ENCODE measurements at places on chromosomes 2 and 18.
A peak's percentile ranks its signal among the peaks of the same experiment; 100 is the strongest.

DNA sequence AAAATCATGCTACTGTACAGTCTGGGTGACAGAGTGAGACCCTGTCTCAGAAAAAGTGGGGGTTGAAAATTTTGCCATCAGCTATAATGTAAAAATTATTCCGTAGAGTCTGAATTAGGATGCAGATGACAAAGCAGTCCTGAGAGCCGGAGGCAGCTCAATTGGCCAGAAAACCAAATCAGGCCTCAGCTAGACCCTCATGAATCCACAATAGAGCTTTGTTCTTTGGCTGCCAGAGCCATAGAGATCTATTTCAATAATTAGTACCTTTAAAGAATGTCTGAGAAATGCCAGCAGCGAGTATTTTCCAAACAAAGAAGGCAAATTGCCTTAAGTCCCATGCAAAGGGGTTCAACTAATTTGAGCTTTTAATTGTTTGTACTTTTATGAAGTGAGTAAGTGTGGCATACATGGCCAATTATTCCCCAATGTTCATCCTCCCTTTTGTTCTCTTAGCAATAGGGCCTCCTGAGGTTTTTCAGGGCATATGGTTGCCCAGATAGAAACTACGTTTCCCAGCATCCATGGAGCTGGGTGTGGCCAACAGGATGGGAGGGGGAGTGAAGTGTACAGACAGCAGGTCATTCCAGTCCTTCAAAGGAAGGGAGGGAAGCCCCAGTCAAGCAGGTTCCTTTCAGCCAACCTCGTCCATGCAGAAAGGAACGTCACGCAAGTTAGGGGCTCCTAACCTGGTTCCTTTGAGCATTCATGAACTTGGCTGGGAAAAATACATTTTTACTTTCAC is 211.3 kb upstream of the APCDD1 start:
- DNase-seq, result no peak

DNA sequence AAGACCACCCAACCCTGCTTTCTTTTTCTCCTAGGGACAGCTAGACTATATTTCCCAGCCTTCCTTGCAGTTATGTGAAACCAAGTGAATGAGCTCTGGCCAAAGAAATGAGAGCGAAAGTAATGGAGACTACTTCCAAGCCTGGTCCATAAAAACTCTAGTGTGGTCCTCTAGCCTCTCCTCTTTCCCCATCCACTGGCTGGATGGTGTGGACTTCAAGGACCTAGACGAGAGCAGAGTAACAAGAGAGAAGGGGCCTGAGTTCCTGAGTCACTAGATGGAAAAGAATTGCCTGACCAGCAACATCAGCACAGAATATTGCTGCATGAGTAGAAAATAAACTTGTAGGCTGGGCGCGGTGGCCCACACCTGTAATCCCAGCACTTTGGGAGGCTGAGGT is 2.9 kb upstream of the TMSB10 start:
- no peak for DNase-seq

DNA sequence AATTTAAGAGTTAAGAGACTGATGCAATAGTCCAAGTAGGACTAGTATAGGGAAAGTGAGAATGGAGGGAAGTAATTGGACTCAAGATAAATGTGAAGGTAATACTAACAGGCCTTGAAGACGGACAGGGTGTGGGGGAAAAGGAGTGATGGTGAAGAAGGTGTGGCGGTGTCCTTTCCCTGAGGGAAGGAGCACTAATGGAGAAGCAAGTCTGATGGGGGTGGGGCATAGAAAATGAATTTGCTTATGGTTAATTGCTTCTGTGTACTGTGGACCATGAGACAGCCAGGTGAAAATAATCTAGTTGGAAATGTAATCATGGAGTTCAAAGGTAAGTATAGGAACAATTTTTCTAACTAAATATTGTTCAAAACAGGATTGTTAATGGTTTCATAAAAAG is 7.1 kb upstream of the TGOLN2 start:
- DNase-seq, result no peak

GRCh38 chr18:76374330-76375281 is 120.4 kb downstream of the ZNF516 start:
- DNase-seq, result peak; percentile 55

- no peak for DNase-seq
Observed at GRCh38 chr2:240956171-240956934, 42.1 kb upstream of the SNED1 start.

DNA sequence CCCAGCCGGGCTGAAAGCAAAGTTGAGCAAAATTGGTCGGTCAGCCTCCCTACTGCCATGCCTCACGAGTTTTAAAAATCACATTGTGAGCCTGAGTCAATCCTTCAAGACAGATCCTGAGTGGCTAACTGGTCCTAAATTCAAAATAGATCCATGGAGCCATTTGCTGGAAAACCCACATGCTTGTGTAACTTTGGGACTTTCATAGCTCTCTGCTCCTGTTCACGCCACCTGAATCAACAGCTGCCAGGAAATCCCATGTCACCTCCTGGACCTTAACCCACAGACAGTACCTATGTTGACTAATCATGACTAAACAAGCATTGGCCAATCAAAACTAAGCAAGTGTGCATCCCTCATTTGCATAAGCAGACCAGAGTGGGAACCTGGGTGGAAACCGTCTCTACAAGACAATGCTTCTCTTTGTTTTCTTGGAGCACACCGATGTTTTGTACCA is 42.8 kb upstream of the LDLRAD4 start:
- no peak for DNase-seq

DNA sequence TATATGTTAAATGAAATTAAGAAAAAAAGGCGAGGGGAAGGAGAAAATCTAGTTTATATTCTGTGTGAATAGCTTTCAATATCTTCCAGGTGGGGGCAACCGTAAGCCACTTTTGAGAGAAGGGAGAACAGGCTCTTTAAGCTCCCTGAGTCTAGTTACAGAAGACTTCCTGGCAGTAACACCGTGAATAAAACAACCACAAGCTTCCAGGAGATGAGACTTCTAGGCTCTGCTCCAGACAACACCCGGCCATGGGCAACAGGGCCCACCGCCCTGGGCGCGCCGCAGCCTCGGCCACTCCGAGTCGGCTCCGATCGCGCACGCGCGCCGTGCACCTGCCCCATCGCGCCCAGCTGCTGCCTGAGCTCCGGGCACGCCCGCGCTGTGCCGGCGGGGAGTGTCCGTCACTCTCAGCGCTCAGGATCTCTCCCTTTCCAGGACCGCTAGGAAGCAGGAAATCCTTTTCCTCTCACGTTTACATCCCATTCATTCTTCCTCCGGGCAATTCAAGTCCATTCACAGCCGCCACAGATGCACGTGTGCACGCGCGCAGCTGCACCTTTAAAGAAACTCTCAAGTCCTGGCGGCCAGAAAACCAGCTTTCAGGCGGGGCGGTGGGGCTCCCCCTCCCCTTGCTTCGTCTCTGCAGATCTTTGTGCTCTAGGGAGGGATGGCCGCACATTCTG is 19.4 kb upstream of the PAX3 start:
- DNase-seq, result no peak

DNA sequence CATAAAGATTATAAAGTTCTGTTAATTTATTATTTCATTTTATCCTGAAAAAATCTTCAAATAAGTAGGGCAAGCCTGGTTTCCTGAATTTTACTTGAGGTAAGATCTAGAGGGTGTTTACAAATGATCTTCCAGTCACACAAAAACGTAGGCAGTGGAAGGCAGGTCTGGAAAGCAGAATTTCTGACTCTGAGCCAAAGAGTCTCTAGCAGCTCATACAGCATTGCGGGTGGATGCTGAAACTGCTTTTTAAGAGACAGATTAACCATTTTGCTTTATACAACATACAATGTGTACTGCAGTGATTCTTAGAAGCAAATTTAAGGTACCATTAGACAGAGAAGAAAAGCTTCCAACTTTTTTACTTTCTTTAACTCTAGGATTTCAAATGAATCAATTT is 117.0 kb downstream of the FTCDNL1 start:
- no peak for DNase-seq

DNA sequence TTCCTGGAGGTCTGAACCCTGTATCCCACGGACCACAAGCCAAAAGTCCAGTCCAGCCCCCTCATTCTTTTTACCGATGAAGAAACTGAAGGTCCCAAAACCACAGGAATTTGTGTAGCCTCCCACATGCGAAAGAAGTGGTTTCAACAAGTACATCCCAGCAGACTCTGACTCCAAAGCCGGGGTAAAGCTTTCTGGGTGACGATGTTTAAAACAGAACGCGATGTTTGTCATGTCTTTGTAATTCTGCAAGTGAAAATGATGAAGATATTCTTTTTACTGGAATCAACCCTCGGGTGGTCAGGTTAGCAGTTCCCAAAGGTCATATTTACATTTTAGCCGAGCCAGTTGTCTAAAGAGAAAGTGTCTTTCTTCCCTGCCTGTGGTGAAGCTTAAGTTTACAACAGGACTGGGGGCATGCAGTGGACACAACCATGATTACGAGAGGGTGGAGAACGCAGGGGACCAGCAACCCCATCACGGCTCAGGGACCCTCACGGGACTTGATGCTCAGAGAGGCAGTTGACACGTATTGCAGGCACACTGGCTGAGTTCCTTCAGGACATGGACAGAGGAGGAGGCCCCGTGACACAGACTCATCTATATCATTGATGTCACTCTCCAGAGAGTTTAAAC is 17.8 kb upstream of the TMEM131 start:
- no peak for DNase-seq

DNA sequence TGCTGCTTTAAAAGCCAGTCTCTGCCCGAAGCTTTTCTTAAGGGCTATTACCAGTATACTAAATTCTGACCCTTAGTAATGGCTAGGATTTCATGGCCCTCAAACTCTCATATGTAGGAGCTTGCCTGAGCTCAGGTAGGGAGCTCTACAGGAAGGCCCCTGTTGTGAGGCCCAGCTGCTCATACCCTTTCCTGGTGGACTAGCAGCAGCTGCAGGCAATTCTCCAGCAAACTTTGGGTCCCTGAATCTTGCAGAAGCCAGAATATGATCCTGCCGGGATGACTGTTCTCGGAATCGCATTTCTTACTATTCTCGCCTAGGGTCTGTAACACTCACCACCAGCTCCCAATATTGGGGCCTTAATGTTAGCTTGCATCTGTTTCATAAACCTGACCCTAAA is 106.4 kb upstream of the SERTAD2 start:
- no peak for DNase-seq

DNA sequence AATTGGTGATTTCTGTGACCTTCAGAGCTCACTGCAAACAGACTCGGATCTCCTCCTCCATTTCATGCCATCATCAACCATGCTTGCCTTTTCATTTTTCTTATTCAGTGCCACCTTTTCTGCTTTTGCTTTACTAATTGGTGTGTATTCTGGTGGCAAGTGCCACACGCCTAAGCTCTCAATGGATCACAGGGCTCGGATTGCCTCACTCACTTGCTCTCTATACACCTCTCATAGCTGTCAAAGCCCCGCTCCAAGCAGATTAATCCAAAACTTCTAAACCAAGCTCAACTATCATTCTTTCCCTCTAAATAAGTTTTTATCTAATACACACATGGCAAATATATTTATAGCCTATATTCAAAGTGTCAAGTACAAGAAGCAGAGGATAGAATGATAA is 86.4 kb downstream of the PLEKHM3 start:
- no peak for DNase-seq

GRCh38 chr2:39743269-39743776 is 35.7 kb downstream of the THUMPD2 start:
- DNase-seq, result no peak

DNA sequence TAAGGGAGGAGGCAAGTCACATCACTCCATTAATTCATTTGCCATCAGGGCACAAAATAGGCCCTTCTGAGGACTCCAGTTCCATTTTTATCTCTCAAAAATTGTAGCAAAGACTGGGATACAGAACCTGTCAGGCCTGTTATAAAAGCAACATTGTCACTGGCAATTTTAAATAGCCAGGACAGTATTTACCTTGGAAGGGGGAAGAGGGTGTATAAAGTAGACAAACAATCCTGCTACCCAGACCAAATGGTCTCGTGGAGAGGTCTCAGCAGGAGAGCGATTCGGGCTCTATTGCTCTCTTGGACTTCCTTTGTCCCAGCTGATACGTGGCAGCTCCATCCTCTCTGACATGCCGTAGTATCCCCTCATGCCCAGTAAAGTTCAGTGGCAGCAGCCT is 740.3 kb upstream of the HS6ST1 start:
- DNase-seq, result no peak

GRCh38 chr18:34805878-34806351 is 95.8 kb downstream of the DTNA start:
- no peak for DNase-seq

DNA sequence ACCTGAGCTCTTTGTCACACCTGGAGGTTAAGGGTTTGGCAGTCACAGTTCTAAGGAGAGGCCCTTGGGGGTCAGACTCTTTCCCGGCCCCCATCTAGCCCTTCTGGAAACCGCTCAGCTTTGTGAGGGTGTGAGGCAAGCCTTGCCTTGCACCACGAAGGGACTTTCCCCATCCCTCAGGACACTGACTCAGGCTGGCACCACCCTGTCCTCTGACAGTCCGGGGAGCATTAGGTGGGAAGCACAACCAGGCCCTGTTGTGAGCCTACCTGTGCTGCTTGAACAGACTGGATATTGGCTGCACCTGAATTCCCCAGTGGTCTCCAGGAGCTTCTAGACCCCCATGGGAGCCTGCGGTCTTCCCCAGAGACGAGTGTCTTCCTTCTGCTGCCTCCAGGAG is 47.0 kb upstream of the GBX2 start:
- DNase-seq, result no peak

GRCh38 chr2:8002765-8003393 is 679.0 kb upstream of the ID2 start:
- DNase-seq, result no peak

DNA sequence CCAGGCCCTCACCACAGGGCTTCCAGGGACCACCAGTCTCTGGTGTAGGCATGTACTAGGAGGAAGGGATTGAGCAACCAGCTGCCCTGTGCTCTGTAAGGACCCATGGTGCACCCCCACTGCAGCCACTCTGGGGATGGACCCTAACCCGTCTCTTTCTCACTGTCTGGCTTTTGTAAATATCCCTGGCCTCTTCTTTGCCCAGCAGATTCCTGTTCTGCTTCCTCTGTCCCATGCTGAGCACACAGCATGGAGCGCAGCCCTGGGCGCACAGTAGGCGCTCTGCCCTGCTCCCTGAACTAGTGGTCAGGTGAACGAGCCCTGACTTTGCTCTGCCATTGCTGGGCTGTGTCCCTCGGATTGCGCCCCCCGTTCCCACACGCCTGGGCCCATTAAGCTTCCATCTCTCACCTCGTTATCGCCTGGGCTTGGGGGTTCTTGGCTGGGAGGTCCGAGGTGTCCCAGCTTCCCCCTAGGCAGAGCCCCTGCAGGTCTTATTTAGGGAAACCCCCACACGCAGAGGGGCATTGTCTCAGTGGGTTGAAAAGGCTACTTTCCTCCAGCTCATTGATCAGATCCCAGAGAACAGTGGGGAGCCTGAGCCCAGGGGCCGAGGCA is 162.1 kb downstream of the MYCN start:
- no peak for DNase-seq

GRCh38 chr2:199309411-199309810 is 148.3 kb downstream of the SATB2 start:
- no peak for DNase-seq
